ENCODE measurements at places on chromosomes 7 and 10. TPM values are rescaled to one million over a fixed set of nuclear protein-coding genes. Genes with fewer than 3 reads are reported as not detected.

The METTL27 gene
- 4.7 TPM for total RNA-seq

The DPYSL4 gene
- total RNA-seq: 12.0 TPM

The MET gene
- 103 TPM for total RNA-seq

The FOXP2 gene
- total RNA-seq: 0.40 TPM

The SPDYE8 gene
- not detected for total RNA-seq

The FAM237B gene
- total RNA-seq: not detected
